Brain (organoid and tissue), 16 donors: ENCODE measurements at places on chromosomes 1 and 21.

- DNase-seq = no peak
These were observed 55.5 kb upstream of the TRAPPC10 start for GRCh38 chr21:43956670-43957035.

GRCh38 chr1:42593486-42594100 is 64.6 kb upstream of the PPIH start:
- DNase-seq = no peak

- DNase-seq = peak; percentile 33
These were observed 300.0 kb upstream of the VAMP3 start for GRCh38 chr1:7470904-7471638.

GRCh38 chr21:25790878-25791204 is 56.1 kb downstream of the GABPA start:
- DNase-seq = no peak

DNA sequence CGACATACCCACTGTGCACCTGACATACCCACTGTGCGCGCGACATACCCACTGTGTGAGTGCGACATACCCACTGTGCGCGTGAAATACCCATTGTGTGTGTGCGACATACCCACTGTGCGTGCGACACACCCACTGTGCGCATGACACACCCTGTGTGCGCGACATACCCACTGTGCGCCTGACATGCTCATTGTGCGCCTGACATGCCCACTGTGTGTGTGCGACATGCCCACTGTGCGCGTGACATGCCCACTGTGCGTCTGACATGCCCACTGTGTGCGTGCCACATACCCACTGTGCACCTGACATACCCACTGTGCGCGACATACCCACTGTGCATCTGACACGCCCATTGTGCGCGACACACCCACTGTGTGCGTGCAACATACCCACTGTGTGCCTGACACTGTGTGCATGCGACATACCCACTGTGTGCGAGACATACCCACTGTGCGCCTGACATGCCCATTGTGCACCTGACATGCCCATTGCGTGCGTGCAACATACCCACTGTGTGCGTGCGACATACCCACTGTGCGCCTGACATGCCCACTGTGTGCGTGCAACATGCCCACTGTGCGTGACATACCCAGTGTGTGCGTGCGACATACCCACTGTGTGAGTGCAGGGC is 2.5 kb upstream of the RRP1 start:
- no peak for DNase-seq
